K562 (cell line): ENCODE measurements at places on chromosomes 4 and X.

- H3K27ac ChIP-seq: no peak overlapping the region
- no peak overlapping the region for H3K4me3 ChIP-seq
- H3K36me3 ChIP-seq: no peaks in the 10 kb centered on the region
- no peaks in the 10 kb centered on the region for H3K4me1 ChIP-seq
- no peak for DNase-seq
These were observed 51.9 kb downstream of the GSPT2 start for GRCh38 chrX:51795136-51795535.

- no peak overlapping the region for H3K4me3 ChIP-seq
- H3K4me1 ChIP-seq: no peaks in the 10 kb centered on the region
- H3K36me3 ChIP-seq: peaks cover 15% of the 10 kb centered on the region; the same call in 2 of the 3 replicates
- H3K27me3 ChIP-seq: no peaks in the 10 kb centered on the region
- H3K27ac ChIP-seq: no peak overlapping the region
- no peak for DNase-seq
These were observed 18.4 kb downstream of the CPEB2 start for GRCh38 chr4:15020502-15021286.

DNA sequence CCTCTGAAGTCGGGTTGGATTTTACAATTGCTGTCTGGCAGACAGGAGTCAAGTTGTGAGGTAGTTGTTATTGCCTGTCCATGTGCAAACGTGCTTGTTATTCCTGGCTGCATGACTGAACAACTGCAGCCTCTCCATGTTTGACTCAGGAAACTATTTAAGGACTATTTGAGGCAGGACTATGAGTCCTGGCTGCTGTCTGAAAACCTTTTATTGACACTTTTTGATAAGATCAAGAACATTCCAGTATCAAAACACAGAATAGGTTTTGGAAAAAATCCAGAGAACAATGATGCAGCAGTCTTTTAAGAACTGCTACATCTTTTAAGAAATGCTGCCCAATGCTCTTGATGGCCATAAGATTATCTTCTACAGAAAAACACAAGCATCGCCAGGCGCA lies 10.0 kb upstream of the SPRY1 start:
- no peaks in the 10 kb centered on the region for H3K27me3 ChIP-seq
- no peaks in the 10 kb centered on the region for H3K36me3 ChIP-seq
- DNase-seq: no peak
- H3K4me3 ChIP-seq: no peak overlapping the region
- no peak overlapping the region for H3K27ac ChIP-seq

DNA sequence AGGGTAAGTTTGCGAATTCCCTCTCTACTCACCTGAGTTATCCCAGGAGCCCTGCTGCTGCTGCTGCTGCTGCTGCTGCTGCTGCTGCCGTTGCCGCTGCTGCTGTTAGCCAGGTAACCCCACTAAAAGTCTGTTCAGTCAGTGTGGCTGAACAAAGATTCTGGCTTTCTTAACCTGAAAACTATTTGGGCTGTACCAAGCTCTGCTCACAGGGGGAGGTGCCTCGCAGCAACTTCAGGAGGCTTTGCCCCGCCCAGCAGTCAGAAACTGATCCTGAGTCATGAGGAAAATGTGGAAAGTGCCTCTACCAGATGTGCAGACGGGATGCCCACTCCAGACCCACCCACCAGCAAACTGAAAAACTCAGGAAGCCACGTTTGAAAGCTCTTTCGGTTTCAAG lies at the start of gene CAPN6:
Gene CAPN6 (minus strand): TSS at position 145 of the 400 bp plus-strand sequence. CDS start 6,547 bp downstream, outside the sequence.
- H3K27me3 ChIP-seq: no peaks in the 10 kb centered on the region
- no peaks in the 10 kb centered on the region for H3K4me1 ChIP-seq
- DNase-seq: no peak

DNA sequence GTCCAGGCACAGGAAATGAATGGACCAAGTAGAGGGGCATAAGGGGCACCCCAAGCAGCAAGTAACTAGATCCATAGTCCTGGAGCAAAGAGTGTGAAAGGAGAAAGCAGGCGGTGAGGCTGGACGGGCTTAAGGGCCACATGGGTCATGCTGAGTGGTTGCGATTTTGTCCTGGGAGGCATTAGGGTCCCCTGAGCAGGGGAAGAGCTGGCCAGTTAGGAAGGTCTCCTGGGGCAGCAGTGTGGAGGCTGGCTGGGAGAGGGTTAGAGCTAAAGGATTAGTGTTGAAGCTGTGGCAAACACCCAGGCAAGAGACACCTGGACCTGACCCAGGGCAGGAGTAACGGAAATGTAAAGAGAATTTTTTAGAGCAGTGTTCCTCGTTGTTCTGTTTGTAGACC lies 26.5 kb downstream of the MYOZ2 start:
- H3K36me3 ChIP-seq: no peaks in the 10 kb centered on the region
- H3K27me3 ChIP-seq: peaks cover 5% of the 10 kb centered on the region; the same call in 1 of the 2 replicates
- no peaks in the 10 kb centered on the region for H3K4me1 ChIP-seq
- H3K27ac ChIP-seq: no peak overlapping the region
- DNase-seq: no peak

DNA sequence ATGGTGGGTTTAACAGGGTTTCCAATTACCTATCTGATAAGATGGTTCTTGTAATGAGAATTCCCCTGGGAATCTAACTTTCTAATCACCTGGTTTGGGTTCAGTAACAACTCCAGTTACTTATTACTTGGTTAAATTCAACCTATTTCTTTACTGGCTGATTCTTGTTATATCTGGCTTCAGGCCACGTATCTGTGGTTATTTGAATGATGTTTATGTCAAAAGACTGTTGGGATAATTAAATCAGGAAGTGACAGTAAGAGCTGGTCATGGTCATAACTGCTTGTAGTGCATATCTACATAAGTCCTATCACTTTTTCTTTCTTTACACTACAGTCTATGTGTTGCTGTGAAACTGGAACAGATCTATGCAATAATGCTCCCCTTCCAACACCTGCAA lies 108.1 kb downstream of the MID1 start:
- no peaks in the 10 kb centered on the region for H3K36me3 ChIP-seq
- no peak overlapping the region for H3K27ac ChIP-seq
- 0 out of 2 replicates have a peak, but pooled peaks cover 3% of the 10 kb centered on the region for H3K27me3 ChIP-seq
- no peak overlapping the region for H3K4me3 ChIP-seq
